ENCODE measurements at places on chromosomes 12 and 14.

GRCh38 chr14:75489480-75489837 is 32.8 kb upstream of the BATF start:
- DNase-seq: no peak

- DNase-seq: no peak
Measured at GRCh38 chr12:123886931-123887582, 85.6 kb downstream of the CCDC92 start.

- no peak for DNase-seq
Measured at GRCh38 chr12:28217805-28218204, 27.5 kb downstream of the CCDC91 start.

- peak; percentile 28 for DNase-seq
Measured at GRCh38 chr12:50220363-50220995, 53.3 kb upstream of the CERS5 start.

DNA sequence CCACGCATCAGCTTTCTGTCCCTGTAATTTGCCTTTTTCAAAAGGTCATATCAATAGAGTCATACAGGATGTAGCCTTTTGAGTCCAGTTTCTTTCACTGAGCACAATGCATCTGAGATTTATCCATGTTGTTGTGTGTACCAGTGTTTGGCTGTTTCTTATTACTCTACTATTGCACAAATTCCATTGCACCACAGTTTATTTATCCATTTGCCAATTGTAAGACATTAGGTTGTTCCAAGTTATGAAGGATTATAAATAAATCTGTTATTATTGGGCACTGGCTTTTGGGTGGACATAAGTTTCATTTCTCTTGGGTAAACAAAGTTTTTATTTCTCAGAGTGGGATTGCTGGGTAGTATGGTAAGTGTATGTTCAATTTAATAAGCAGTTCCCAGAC is 68.3 kb upstream of the TBPL2 start:
- no peak for DNase-seq

DNA sequence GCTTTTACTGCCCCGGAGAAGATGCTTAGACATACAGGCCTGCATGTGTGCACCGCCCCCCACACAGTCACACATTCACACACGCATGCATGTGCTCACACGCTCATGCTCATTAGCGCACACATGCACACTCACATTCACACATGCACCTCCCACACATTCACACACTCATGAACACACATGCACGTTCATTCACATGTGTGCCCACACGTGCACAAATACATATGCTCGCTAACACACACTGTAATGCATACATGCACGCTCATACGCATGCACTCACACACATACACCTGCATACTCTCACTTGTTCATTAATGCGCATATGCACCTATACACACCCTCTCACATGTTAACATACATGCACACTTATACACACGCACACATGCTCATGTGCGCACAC is 21.9 kb downstream of the TMEM132C start:
- DNase-seq: no peak

DNA sequence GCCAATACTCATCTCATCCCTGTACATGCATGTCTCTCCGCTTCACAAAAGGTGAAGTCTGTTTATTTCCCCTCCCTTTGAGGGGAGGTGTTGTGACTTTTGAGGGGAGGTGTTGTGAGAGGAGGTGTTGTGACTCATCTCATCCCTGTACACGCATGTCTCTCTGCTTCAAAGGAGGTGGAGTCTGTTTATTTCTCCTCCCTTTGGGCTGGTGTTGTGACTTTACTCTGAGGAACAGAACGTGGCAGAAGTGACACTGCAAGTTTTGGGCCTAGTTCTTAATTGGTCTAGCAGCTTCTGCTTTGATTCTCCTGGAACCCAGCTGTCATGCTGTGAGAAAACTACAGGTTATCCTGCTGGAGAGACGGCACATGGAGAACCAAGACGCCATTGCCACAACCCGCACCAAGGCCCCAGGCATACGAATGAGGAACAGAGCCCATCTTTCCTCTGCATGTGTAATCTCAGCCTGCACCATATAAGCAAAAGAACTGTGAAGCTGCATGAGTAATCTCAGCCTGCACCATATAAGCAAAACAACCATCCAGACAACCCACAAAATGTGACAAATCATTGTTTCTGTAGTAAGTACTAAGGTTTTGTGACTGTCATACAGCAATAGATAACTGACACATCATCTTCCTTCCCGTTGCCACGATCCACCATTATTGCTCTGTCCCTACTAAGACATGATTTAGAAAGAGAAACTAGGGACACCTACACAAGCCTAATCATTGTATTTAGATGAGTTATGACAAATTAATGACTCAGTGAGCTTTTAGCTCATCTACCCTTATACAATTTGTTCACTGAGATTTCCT is 30.0 kb downstream of the GALNT4 start:
- DNase-seq: no peak

DNA sequence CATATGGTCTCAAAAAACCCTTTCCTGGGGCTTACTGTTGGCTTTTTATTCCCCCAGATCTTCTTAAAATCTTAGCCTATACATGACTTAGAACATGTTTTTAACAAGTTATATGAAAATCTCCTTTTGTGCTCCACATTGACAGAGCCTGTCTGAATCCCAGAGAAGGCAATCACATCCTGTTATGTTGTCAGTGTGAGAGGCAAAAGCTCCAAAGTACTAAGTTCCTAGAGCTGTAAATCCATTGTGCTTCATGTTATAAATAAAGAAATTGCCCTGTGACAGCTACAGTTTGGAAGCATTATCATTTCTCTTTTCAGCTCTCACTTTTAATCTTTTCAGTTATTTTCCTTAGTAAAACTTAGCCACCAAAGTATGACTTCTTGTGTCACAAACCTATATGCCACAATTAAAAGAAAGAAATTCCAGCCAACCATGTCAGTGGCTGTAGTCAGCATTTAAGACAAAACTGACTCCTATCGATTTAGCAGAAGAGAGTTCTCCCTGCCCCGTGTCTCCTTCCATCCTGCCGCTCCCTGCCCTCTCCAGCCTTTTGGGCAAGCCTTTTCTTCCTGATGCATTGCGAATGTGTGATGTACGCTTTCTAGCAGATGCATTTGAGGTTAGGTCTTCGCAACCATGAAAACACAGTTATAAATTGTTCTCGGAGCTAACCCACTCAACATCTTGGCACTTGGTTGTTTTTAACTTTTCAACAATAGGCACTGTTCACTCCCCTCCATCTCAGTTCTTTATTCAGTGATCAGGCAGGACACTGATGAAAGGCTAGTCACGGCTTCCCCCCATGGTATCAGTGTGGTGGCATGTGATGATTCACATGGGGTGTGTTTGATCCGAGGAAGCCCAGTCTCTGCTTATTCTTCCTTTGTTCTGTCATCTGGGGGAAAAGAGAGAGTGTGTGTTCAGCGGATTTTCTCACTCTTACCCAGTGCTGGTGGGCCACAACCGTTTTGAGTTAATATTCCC is 143.5 kb downstream of the SSPN start:
- no peak for DNase-seq

- DNase-seq: peak; percentile 60
Measured at GRCh38 chr12:121036810-121037326, 2.2 kb downstream of the OASL start.

DNA sequence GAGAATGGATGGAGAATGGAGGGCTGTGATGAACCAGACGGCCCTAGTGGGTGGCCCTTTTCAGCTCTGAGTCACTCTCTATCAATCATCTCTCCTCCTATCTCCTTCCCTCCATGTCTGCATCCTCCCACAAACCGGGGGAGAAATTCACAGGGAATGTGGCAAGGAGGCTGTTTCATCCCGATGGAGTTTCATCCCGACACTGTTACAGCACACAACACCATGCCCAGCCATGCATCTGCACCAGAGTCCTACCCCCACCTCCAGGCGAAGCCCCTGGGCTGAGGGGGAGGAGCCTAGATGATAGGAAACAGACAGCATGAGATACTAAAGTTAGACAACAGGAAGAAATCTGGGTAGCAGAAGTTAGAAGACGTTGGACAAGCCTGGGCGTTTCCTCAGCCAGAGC is 20.8 kb downstream of the SLC8B1 start:
- no peak for DNase-seq

GRCh38 chr14:32307881-32308582 is 21.1 kb upstream of the AKAP6 start:
- DNase-seq: no peak

GRCh38 chr14:63454436-63454835 is 88.7 kb downstream of the PPP2R5E start:
- no peak for DNase-seq

DNA sequence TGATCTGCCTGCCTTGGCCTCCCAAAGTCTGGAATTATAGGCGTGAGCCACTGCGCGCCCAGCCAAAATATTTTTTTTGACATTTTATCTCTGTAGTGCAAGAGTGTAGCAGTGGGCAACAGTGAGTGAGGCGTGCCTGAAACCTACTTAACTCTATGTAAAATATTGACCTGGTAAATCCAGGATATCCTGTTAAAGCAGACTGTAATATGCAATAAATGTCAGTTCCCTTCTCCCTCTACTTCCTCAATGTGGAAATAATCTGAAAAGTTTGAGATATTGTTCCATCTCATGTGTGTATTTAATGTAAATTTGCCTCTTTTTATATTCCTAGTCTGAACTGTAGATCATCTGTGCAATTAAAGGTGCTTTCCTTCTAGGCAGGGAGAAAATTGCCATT is 9.5 kb upstream of the CDK17 start:
- DNase-seq: no peak

- DNase-seq: no peak
Measured at GRCh38 chr12:23707270-23707669, 242.2 kb downstream of the SOX5 start.

GRCh38 chr14:96949594-96949993 is 152.4 kb downstream of the VRK1 start:
- DNase-seq: no peak

- DNase-seq: no peak
Measured at GRCh38 chr14:20556500-20557211, 4.2 kb downstream of the RNASE9 start.

GRCh38 chr12:62839869-62840660 is 94.9 kb downstream of the PPM1H start:
- no peak for DNase-seq

DNA sequence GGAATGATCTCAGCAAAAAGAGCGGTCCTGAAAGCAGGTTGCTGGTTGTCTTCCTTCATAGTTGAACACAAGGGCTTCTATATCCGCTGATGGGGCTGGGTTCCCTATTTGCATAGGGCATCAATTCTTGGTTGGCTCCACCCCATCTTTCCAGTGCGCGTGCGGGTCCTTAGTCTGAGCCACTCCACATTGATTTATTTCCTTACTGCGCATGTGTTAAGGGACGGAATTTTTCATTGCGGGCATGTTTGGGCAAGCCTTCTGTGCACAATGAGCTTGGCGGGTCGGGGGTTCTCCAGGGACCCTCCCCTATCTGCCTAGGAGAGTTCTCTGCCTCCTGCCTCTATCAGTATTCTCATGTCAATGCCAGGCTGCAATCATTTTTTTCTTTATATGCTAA is 21.2 kb upstream of the DLGAP5 start:
- no peak for DNase-seq

DNA sequence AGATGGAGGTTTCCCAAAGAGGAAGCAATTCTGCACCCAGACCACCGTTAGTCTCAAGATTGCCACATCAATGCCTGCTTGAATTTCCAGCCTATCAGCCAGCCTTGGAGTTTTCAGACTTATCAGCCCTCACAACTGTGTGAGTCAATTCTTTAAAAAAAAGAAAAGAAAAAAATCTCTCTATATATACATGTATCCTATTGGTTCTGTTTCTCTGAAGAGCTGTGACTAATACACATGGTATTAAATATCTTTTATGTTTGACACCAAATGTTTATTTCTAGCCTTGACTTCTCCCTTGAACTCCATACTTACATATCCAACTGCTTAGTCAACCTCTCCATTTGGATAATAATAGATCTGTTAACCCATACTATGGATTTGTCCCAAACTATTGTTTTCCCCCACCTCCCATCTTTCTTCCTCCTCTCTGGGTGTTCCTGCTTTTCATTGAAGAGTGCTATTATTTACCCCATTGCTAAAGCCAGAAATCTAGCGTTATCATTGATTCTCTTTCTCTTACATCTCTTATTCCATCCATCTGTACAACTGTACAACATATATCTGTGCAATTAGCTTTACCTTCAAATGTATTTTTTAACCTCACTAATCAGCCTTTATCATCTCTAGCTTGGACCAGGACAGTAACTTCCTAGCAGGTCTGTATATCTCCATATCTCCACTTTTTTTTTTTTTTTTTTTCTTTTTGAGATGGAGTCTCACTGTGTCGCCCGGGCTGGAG is 22.7 kb upstream of the EID3 start:
- DNase-seq: no peak

DNA sequence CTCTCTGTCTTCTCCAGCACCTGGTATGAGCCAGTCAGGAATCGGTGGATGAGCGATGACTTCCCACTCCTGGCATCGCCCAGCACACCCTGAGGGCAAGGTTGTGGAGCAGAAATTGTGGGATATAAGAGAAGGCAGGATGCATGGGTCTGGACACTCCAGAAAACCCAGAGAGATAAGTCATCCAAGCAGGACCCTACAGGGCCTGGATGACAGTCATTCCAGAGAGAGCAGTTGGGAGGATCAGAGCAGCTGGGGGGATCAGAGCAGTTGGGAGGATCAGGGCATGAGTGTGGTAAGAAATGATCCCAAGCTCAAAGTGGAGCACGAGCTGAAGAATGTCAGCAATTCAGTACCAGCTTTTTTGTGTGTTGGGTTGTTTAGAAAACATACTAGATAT is 4.0 kb downstream of the AGAP2 start:
- DNase-seq: no peak

- DNase-seq: peak; percentile 77
Measured at GRCh38 chr12:12807970-12808702, 5.0 kb upstream of the DDX47 start.

DNA sequence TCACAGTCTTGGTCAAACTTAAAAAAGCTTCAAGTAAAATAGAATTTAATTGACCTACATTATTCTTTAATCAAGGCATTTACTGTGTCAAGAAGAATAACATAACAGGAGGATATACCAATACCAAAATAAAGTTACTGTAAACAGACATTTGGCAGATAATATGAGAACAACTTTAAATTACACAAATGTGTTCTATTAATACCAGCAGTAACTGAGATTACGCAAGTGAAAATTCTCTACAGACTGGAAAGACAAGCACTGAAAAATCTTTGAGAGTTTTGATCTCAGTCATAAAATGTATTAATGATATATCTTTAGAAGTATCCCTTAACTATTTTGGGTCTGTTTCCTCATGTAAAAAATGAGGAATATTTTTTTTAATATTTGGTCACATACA is 169.2 kb upstream of the SOX5 start:
- no peak for DNase-seq

DNA sequence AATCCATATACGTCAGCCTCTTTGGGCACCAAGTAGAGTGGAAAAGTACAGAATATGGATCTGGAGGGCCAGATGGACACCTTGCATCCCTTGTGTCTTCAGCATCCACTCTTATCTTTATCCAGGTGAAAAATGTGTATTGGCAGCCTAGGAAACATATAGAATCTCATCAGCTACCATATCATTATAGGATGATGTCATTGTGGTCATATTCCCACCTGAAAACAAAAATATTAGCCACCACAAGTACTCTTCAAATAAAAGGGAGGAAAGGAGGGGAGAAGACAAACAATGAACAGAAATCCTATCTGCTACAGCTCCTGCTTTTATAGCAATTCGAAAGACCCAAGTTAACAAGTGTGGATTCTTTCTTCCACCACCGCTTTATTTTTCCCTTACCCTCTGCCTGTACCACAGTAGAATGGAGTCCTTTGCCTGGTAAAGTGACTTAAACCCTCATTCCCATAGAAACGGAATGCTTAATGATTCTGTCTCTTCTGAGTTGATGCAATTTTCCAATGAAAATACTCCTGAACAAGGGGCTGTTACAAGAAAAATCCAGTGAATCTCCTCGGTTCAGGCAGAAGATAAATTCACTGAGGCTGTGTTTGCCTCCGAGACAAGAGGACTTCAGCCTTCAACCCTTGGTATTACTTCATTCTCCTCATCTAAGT is 13.8 kb upstream of the IL26 start:
- no peak for DNase-seq

Measured in CD4-positive, alpha-beta T cell treated with Interleukin-12 subunit alpha and Interleukin-12 subunit beta, for 1 hour (primary cell).